NCI-H524 (cell line): ENCODE measurements at places on chromosomes 6 and 20.

- no peak for DNase-seq
Measured at GRCh38 chr20:63562461-63563224, 8.7 kb downstream of the FNDC11 start.

DNA sequence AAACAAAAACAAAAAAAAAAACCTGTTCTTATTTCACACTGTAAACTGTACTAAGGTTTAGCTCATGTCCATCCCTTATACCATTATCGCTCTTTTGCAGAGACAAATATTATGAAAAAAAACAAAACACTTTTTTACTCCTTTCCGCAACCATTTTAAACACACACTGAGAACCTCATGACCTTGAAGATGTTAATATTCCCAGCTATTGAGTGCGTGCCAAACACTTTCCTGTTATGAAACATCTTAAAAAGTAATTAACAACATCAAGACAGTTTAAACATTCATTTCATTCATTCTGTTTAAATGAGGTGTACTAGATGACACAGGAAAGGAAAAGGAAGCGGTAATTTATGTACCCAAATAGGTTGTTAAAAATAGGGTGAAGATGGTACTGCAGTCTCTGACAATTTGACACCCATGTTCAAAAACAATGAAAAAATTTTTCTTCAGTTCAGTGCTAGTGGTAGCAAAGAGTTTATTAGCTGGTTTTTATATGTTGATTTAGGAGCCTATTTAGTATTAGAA lies 3.9 kb upstream of the ARHGAP18 start:
- DNase-seq: no peak

DNA sequence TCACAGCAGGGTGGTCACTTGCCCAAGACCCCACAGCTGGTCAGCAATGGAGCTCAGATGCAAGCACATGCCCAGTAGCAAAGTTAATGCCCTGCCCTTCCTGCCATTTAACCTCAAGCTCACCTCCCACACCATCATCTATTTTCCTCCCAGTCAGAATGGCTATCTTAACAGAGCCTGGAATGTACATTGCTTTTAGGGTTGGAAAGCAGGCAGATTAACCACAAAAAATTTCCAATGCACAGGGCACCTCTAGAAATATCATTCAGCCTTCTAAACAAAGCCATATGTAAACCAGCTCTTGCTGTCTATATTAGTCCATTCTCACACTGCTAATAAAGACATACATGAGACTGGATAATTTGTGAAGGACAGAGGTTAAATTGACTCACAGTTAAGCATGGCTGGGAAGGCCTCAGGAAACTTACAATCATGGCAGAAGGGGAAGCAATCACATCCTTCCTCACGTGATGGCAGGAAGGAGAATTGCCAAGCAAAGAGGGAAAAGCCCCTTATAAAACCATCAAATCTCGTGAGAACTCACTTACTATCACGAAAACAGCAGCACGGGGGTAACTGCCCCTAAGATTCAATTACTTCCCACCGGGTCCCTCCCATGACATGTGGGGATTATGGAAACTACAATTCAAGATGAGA lies 106.9 kb downstream of the FYN start:
- DNase-seq: no peak

DNA sequence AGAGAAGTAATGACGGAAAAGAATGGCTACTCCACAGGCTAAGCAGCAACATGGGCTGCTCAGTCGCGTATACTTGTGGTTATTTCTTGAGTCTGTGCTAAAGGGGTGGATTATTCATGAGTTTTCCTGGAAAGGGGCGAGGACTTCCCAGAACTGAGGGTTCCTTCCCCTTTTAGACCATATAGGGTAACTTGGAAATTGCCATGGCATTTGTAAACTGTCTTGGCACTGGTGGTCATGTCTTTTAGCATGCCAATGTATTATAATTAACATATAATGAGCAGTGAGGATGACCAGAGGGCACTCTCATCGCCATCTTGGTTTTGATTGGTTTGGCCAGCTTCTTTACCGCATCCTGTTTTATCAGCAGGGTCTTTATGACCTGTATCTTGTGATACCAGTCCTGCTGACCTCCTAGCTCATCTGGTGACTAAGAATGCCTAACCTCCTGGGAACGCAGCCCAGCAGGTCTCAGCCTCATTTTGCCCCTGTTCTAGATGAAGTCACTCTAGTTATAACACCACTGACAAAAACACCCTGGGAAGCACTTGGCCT lies 11.4 kb downstream of the LBP start:
- DNase-seq: no peak

DNA sequence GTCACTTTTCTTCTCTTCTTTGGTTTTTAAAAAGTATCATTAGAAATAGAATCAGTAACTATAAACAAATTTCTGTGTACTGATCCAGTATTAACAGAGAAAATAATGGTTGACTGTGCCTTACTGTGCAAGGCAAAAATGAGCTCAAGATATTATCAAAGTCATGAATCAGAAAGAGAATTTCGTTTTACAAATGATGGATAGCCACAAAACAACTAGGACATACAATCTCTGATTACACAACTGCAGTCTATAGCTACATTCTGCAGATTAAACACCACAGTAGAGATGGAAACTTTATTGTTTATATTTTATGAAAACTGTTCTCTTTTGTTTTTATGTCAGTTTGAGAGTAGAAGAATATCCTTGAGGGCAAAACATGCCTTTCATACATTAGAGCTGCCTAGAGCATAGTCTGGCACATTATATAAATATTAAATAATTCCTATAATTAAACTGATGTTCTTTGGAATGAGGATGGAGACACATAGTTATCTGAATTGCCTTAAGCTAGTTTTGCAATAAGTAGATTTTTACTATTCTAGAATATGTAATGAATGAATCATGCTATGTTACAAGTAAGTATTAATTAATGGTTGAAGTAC lies 333.1 kb downstream of the LAMA2 start:
- DNase-seq: no peak

DNA sequence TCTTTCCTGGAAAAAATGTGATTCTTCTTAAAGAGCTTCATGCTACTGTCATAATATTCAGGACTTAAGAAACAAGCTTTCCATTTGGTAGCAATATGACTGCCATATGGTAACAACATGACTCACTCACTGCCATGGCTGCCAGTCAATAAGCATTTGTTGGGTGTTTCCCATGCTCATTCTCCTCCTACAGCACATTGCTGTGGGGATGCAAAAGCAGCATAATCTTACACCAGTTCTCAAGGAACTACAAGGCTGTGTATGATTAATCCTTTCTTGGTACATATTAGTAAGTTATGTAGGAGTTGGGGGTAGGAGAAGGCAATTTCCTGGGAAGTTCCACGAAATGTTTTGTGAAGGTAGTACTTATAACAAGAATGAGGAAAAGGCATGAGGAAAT lies 76.7 kb downstream of the CEP162 start:
- DNase-seq: peak; percentile 78

- peak; percentile 66 for DNase-seq
Measured at GRCh38 chr20:4740774-4741431, 19.2 kb downstream of the PRND start.

- DNase-seq: no peak
Measured at GRCh38 chr6:63862486-63863198, 227.0 kb downstream of the PHF3 start.

DNA sequence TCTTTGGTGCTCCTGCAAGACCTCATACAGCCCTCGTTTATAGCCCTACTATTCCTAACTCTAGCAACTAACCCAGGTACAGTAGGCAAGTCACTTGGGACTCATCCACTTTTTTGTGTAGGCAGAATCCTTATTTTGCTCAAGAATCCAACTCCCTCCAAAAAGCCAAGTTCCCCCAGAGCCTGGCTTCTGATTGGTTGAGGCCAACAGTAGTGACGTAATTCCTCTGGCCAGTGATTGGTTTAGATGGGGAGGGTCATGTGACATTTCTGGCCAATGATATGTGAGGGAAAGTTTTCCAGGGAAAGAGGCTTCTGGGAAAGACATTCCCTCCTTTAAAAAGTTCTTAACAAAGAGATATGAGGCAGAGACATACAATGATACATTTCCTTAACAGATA lies 32.1 kb downstream of the KIAA1755 start:
- DNase-seq: no peak

DNA sequence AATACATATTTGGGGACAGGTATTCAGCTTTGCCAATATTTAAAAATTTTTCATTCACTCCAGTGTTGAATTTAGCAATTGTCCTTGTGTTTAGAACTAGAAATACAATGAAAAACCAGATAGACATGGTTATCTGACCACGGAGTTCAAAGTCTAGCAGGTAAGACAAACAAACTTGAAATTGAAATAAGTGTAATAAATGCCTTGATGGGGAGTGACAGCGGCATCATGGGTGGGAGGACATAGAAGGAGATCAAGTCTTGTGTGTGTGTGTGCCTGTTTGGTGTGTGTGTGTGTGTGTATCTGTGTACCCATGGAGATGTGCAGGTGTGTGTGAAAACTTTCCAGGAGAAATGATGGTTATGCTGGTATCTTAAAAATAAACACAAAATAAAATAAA lies 750.0 kb upstream of the CITED2 start:
- no peak for DNase-seq

- DNase-seq: no peak
Measured at GRCh38 chr6:145485288-145485687, 250.0 kb downstream of the EPM2A start.

DNA sequence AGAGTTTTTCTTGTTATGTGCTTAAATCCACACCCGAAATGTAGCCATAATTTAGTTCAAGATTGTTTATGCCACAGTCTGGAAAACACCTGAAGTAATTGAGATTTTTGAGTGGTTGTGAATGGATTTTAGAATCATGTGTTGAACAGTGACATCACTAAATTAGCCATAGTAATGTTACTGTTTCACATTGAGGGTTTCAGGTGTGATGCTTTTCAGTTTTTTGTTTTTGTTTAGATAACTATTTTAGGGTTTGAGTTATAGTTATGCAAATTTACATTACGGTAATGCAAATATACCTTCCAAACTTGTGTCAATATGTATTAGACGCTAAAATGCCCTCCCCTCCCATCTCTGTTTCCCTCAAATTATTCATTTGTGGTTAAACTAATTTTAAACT lies 22.9 kb downstream of the QKI start:
- no peak for DNase-seq
